Esophagus squamous epithelium (tissue), 5 donors: ENCODE measurements at places on chromosomes 1 and 21.

GRCh38 chr1:169812131-169812530 is 17.4 kb upstream of the METTL18 start:
- DNase-seq = no peak

DNA sequence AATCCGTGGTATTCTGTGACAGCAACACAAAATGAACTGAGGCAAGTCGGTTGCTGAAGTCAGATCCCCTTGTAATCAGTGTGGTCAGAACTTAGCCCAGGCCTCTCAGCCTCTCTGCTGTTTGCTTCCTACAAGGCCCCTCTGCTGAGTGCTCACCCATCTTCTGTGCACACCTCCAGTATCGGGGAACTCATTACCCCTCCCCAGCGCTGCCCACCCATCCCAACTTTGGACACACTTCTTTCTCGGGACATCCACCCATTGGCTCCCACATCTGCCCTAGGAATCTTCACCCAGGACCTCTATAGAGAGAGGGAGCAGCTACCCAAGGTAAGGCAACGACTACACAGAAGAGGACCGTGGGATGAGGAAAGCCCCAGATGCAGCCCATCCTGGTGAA is 217.5 kb downstream of the MATN1 start:
- DNase-seq = no peak

DNA sequence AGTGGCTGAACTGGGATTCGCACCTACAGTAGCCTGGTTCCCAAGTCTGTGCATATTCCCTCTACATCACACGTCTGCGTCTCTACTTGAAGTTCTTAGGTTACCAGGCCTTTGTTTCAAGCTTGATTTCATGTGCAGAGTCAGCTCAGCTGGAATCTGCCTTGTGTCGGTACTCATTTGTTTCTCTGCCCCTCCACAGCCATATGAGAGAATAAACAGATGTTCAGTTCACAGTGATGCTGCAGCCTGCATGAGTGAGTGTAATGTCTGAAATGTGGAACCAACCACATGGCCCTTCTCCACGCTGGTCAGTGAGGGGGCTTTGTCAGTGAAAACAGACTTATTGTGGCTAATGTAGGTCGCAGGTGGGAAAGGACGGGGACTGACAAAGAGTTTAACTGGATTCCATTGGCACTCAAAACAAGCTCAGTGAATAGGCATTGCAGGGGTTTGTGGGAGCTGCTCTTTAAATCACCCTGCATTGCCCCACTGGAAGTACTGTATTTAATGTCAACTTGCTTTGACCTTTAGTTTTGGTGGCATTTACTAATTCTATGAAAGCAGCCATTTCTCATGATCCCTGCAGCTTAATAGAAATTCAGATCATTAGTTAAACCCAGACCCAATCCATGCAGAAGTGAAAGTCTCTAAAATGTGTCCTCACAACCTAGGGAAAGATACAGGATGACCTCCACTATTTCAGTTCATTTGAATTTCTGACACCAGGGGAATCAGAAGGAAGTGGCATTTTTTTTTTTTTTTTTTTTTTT is 136.4 kb upstream of the FAM78B start:
- no peak for DNase-seq

DNA sequence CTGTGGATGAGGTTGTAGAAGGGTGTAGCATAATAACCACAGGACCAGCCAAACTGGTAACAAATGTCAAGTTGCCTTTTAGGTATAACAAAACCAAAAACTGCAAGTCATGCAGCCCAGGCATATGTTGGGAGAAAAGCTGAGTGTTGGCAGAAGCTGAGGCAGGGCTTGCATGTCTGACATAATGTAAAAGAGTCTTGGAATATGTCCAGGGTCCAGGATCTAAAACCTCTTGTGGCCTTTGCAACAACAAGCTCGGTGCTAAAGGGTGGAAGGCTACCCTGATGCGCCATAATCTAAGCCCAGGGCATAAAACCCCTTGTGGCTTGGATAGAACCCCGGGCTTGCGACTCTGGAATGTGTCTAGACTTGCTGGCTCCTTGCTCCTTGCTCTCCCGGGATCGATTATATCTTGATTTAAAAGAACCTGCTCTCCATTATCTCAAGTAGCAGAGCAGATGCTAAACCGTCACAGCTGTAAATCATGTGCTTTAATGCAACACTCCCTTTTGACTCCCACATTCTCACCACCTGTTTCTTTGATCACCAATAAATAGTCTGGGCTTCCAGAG is 26.5 kb upstream of the SLC35A3 start:
- no peak for DNase-seq

DNA sequence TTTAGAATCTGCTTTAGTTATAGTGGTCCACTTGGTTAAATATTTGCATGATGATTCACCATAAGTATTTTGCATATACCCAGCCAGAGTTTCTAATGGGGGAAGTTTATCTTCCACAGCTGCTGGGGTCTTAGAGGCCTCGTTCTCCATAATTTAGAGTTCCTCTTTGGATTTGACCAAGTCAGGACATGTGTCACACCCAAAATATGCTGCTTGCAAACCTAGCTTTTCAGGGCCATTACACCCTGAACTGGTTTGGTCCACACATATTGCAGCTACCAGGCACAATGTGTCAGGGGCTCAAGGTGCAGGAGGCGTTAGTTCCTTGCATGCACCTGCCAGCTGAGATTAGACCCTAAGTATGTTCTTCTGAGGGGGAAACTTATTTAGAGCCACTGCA is 17.1 kb upstream of the FMO4 start:
- no peak for DNase-seq

DNA sequence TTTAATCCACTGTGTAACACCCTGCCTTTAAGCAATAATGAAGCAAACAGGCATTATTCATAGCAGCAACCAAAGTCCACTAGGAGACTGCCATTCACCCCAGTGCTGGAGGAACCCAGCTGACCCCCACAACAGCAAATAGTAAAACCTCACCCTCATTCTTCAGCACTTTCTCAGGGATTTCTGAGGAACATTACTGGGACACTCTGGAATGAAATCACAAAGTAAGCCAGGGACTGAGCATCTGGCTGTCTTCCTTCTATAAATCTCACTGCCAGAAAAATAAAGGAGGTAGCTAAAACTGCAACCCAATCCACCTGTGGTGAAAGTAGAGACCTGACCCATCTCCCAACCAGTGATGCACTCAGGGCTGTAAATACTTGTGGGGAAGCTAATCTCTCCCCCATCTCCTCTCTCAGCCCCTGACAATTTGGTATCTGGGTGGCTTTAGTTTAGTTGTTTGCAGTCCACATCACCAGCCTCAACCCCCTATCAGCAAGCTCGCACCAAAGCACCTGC is 47.1 kb downstream of the COL6A1 start:
- no peak for DNase-seq

DNA sequence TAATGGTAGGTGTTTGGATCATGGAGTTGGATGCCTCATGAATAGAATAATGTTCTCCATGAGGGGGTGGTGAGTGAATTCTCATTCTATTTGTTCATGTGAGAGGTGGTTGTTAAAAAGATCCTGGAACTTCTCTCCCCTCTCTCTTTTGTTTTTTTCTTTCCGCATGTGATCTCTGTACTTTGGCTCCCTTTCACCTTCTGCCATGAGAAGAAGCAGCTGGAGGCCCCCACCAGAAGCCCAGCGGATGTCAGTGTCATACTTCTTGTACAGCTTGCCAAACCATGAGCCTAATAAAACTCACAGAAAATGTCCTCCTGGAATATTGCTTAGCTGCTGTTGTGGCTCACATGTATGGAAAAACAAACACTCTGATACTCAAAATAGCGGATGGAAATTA is 1212.3 kb upstream of the NCAM2 start:
- no peak for DNase-seq

DNA sequence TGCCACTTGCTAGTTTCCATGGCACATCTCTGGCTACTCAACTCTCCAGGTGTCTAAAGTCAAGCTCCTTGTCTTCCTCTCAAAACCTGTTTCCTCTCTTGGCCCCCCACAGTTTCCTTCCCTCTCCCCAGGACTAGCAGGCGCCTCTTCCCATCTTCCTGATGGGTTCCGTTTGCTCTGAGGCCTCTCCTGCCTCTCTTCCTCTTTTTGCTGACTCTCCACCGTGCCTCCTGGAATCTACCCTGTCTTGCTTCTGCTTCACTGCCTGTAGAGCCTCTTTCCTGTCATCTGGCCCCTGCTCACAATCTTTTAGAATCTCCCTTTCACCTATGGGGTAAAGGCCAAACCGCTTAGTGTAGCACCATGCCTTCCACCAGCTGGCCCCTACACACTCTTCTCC is 21.8 kb upstream of the LHX4 start:
- DNase-seq = no peak

- no peak for DNase-seq
These were observed 178.6 kb downstream of the SLC45A1 start for GRCh38 chr1:8496473-8496872.

GRCh38 chr1:22039594-22040285 is 12.8 kb upstream of the CDC42 start:
- DNase-seq = peak; percentile 55

- DNase-seq = no peak
These were observed 12.9 kb upstream of the FYB2 start for GRCh38 chr1:56831871-56832693.

GRCh38 chr1:205324781-205325180 is 3.2 kb upstream of the NUAK2 start:
- no peak for DNase-seq

GRCh38 chr1:214566158-214567104 is 15.0 kb upstream of the PTPN14 start:
- no peak for DNase-seq

DNA sequence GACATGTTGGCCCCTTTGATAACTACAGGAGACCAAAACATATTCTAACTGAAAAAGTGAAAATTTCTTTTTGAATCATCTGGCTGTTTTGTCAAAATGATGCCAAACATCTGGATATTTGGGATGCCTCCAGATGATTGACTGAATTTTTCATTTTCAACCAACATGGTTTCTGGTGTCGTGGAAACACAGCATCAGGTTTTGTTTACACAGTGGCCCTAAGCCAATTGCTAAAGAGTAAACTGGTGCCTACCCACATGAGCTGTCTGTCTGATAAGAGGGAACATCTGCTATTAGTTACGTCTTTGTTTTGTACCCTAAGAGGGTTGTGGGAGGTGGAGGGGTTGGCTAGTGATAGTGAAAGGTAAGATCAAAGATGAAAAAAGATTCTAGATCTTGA is 204.8 kb downstream of the KCNK2 start:
- DNase-seq = no peak

- no peak for DNase-seq
These were observed 436.3 kb downstream of the PRDM2 start for GRCh38 chr1:14136152-14136763.

DNA sequence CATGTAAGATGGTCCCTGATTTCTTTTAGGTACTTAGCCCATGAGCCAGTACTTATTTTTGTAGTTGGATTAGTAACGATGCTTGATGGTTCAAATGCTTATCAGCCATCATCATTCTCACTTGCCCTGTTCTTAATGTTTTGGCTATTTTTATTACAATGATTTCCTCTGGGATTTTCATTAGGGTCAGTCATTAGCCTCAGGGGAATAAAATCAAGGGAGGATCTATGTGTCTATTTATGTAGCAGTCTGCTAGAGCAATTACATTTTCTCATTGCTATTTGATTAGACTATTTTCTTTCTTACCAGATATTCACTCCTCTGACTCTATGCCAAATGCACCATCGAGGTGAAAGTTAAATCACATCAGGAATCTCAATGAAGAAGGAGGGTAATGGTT is 10.9 kb upstream of the CCT8 start:
- DNase-seq = no peak

DNA sequence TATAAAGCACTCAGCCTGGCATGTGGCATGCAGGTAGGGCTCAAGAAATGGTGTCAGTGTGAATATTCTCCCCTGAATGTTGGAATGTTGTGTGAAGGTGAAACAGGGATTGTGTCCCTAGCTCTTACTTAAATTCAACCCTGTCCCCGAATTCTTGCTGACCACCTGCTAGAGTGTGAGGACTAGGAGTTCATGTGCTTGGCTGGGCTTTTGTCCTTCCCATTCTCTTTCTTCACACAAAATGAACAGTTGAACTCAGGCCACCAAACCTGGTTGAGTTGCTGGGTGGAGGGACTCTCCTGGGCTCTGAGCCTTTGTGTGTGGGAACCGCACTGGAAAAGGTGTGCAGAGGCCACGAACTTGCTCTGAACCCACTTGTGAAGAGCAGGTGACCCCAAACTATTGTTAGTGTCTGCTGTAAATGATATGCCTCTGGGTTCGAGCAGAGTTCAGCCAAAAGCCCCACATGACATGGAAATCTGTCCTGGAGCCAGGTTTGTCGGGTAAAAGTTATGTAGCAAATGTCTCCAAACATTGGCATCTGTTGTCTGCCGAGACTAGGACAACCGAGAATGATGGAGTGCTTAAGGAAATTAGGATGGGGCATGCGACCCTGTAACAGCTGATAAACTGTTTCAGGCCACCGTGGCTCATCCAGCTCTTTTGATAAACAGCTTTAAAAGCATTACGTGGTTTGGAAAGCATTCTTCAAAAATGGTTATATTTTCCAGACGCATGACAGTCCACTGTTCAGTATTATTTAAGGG is 144.2 kb downstream of the DHRS3 start:
- DNase-seq = no peak

GRCh38 chr1:187566354-187566753 is 737.6 kb downstream of the PLA2G4A start:
- no peak for DNase-seq

DNA sequence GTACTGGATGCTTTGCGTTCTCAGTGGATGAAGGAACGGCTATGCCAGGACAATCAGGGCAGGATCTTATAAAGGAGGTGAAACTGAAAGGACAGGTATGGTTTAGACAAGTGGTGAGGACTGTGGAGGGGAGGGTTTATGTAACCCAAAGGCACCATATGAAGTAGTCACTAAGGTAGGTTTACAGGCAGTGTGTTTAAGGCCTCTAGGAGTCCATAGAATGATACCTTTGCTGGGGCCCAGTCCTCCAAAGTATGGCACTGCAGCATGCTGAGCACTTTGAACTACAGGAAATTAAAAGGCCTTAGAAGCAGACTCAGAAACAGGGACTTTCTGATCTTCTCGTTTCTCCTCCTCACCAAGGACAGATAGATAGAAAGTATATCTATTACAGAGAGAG is 304.7 kb upstream of the USP25 start:
- DNase-seq = no peak
